Left ventricle myocardium inferior (tissue), 1 donor: ENCODE measurements at places on chromosomes 7 and 10. TPM values are rescaled to one million over a fixed set of nuclear protein-coding genes. Genes with fewer than 3 reads are reported as not detected.

AGAP4 gene
- total RNA-seq: 6.0 TPM

DNAJC12 gene
- 6.1 TPM for total RNA-seq

ZNF727 gene
- 3.1 TPM for total RNA-seq

MARCHF5 gene
- 32.2 TPM for total RNA-seq

CHAT gene
- total RNA-seq: not detected

ZP3 gene
- total RNA-seq: not detected

PAX4 gene
- total RNA-seq: not detected

SUN3 gene
- total RNA-seq: not detected

DNA sequence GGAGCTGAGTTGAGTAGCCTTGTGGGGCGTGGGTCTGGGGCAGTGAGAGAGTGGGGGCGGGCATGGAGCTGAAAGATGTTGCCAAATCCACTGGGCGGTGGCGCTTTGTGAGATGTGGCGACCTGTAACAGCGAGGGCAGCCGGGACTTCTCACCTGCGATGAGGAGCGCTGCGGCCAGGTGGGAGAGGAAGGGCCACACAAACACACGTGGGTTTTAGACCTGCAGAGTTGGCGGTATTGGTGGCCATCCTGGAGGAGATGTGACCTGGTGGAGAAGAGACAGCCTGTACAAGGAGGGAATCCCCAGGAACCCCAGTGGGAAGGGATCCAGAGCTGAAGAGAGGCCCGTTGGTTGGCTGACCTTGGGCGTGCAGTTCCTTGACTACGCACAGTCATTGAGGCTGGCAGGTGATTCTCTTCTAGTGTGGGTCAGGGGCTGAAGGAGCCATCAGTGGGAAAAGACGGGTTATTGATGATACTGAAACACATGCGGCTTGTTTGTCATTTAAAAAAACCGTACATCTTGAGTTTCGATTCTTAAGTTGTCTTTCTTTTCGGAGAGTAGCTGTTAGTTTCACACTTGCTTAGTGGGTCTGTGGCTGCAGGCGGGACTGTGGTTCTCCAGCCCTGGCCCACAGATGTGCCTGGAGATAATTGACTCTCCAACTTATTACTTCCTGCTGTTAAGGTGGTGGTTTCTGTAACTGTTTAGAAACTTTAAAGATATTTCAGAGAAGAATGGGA is 2.4 kb downstream of the CHST12 start:
- H3K27ac ChIP-seq: no peak overlapping the region
- no peak for DNase-seq
- peaks cover 81% of the 10 kb centered on the region for H3K4me1 ChIP-seq
- H3K4me3 ChIP-seq: no peak overlapping the region
- H3K27me3 ChIP-seq: no peaks in the 10 kb centered on the region

DNA sequence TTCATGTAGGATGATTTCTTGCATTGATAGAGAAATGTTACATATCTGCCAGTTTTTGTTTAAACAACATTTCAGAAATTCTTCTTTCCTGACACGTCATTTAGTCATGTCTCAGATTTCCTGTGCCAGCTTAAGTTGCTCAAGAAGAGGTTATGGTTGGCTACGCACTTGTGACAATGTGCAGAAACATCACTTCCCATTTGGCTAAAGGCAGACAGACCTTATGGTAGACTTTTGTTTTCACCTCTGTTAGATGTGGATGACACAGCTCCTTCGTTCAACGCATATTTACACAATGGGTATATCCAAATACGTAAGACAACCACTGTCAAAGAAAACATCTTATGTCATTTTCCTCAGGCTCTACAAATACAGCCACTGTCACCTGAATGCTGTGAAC is 125.8 kb downstream of the DOCK4 start:
- H3K36me3 ChIP-seq: no peaks in the 10 kb centered on the region
- no peak overlapping the region for H3K4me3 ChIP-seq
- H3K27me3 ChIP-seq: no peaks in the 10 kb centered on the region
- H3K4me1 ChIP-seq: peaks cover 65% of the 10 kb centered on the region
- peak overlapping the region; percentile 43 for H3K27ac ChIP-seq

- no peak overlapping the region for H3K27ac ChIP-seq
- peaks cover 27% of the 10 kb centered on the region for H3K4me1 ChIP-seq
- H3K36me3 ChIP-seq: no peaks in the 10 kb centered on the region
- no peaks in the 10 kb centered on the region for H3K27me3 ChIP-seq
Observed at GRCh38 chr7:32535162-32535702, 39.9 kb downstream of the AVL9 start.

GRCh38 chr10:88063861-88064557 is 200.6 kb downstream of the PTEN start:
- H3K4me1 ChIP-seq: peaks cover 53% of the 10 kb centered on the region
- no peak for DNase-seq
- H3K36me3 ChIP-seq: no peaks in the 10 kb centered on the region
- no peaks in the 10 kb centered on the region for H3K27me3 ChIP-seq
- H3K27ac ChIP-seq: peak overlapping the region; percentile 54
- no peak overlapping the region for H3K4me3 ChIP-seq

DNA sequence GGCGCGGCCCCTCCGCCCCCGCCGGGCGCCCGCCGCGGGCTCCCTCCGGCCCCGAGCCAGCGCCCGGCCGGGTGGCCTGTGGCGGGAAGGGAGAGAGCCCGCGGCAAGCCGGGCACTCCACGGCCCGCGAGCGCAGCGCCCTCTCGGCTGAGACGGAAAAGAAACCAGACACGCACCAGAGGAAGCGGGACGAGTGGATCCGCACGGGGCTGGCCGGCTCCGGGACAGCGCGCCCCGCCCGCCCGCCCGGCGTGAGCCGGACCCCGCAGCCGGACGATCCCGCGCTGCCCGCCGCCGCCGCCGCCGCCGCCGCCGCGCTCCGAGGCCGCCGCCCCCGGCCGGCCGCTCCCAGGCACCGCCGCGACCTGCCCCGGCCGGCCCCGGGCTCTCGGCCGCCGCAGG is 300 bp downstream of the ARHGAP21 start:
- peak overlapping the region; percentile 99 for H3K27ac ChIP-seq
- peaks cover 60% of the 10 kb centered on the region for H3K4me1 ChIP-seq
- no peak for DNase-seq
- no peaks in the 10 kb centered on the region for H3K36me3 ChIP-seq
- peak overlapping the region; percentile 93 for H3K4me3 ChIP-seq

- H3K4me3 ChIP-seq: peak overlapping the region; percentile 40
- DNase-seq: no peak
- H3K27me3 ChIP-seq: no peaks in the 10 kb centered on the region
- H3K27ac ChIP-seq: peak overlapping the region; percentile 88
- H3K36me3 ChIP-seq: no peaks in the 10 kb centered on the region
Observed at GRCh38 chr10:13991353-13991752, 339.4 kb downstream of the FRMD4A start.

GRCh38 chr7:114623146-114623545 is 208.5 kb downstream of the FOXP2 start:
- H3K4me1 ChIP-seq: no peaks in the 10 kb centered on the region
- no peaks in the 10 kb centered on the region for H3K27me3 ChIP-seq
- no peak for DNase-seq
- H3K36me3 ChIP-seq: no peaks in the 10 kb centered on the region
- no peak overlapping the region for H3K4me3 ChIP-seq

GRCh38 chr7:5420881-5421713 is 2.5 kb downstream of the TNRC18 start:
- no peaks in the 10 kb centered on the region for H3K27me3 ChIP-seq
- H3K36me3 ChIP-seq: peaks cover 4% of the 10 kb centered on the region
- peaks cover 71% of the 10 kb centered on the region for H3K4me1 ChIP-seq
- DNase-seq: peak; percentile 28

DNA sequence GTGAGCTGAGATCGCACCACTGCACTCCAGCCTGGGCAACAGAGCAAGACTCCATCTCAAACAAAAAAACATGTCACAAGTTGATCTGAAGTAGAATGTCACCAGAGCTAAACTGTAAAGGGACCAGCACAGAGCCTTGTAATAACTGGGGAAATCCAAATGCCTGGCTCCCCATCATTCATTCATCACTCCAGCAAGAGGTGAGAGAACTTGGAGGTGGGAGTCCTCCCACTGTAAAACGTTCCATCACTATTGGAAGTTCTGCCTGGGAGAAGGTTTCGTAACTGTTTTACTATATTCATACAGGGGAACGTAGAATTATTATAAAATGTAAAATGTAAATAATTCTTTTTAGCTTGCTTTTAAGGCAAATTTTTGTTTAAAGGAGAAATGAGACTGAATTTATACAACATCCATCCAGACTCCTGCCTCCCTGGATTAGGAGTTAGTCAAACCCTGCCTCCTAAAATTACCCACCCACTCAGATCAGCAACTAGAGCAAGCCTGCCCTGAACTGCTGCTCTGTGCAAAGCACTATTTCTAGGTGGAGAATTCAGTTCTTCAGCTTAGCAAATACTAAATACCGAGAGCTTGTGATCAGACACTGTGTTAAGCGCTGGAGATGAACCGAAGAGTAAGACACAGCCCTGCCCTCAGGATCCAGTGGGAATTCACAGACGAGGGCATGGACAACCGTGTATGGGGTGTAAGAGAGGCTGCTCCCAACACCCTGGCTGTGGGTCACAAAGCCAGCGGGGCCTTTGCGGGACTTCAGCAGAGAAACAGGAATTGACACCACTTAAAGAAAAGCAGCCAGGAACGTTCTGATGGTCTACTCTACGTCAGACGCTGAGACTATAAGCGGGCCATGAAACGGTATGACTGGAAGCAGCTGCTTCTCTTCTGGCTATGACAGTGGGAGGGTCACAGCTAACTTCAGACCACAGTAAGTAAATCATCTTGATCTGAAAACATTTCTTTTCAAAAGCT is 208.3 kb downstream of the ZMYND11 start:
- no peak for DNase-seq
- H3K27ac ChIP-seq: no peak overlapping the region
- no peak overlapping the region for H3K4me3 ChIP-seq
- peaks cover 75% of the 10 kb centered on the region for H3K36me3 ChIP-seq
- no peaks in the 10 kb centered on the region for H3K27me3 ChIP-seq
- H3K4me1 ChIP-seq: no peaks in the 10 kb centered on the region

- H3K4me3 ChIP-seq: no peak overlapping the region
- H3K4me1 ChIP-seq: peaks cover 20% of the 10 kb centered on the region
- no peaks in the 10 kb centered on the region for H3K27me3 ChIP-seq
- DNase-seq: no peak
- H3K36me3 ChIP-seq: no peaks in the 10 kb centered on the region
Observed at GRCh38 chr10:113945687-113946085, 91.2 kb downstream of the NHLRC2 start.

DNA sequence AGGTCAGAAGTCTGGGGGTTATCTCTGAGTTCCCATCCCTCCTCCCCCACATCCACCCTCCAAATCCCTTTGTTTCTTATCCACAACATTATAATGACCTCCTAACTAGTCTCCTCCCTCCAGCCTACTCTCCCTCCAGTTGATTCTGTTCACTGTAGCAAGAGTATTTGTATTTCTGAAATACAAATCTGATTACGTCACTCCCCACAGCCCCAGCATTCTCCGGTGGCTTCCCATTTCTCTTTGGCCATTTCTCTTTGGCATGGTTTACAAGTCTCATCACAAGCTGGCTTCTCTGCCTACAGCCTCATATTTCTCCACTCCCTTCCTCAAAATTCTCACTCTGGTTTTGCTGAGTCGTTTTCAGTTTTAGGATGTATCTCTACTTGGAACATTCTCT is 24.6 kb upstream of the MRPS33 start:
- no peak for DNase-seq
- no peak overlapping the region for H3K27ac ChIP-seq
- no peaks in the 10 kb centered on the region for H3K27me3 ChIP-seq
- H3K4me3 ChIP-seq: no peak overlapping the region

GRCh38 chr7:51141451-51142003 is 175.1 kb downstream of the COBL start:
- H3K4me3 ChIP-seq: no peak overlapping the region
- DNase-seq: no peak
- H3K27me3 ChIP-seq: no peaks in the 10 kb centered on the region
- peak overlapping the region; percentile 79 for H3K27ac ChIP-seq

GRCh38 chr7:90708841-90709317 is 112.8 kb downstream of the CDK14 start:
- DNase-seq: no peak
- H3K4me3 ChIP-seq: no peak overlapping the region
- H3K4me1 ChIP-seq: peaks cover 41% of the 10 kb centered on the region
- H3K36me3 ChIP-seq: no peaks in the 10 kb centered on the region
- no peaks in the 10 kb centered on the region for H3K27me3 ChIP-seq
- H3K27ac ChIP-seq: no peak overlapping the region

- H3K4me3 ChIP-seq: no peak overlapping the region
- peaks cover 62% of the 10 kb centered on the region for H3K4me1 ChIP-seq
- H3K36me3 ChIP-seq: peaks cover 24% of the 10 kb centered on the region
Observed at GRCh38 chr7:2529161-2530070, 9.8 kb downstream of the LFNG start.

DNA sequence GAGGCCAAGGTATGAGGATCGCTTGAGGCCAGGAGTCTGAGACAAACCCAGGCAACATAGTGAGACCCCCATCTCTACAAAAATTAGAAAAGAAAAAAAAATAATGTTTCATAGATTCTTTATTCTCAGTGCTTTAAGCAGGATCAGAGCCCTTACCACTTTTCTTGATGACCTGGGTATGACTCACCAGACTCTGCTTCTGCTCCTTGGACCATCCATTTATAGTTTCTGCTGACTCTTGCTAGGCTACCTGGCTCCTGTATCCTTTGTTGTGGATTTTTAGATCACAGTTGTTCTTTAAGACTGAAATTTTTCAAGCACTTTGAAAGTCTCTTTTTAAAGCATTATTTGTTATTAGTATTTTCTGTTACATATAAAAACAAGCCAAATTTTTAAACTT is 411.1 kb downstream of the GFRA1 start:
- H3K36me3 ChIP-seq: no peaks in the 10 kb centered on the region
- no peak overlapping the region for H3K4me3 ChIP-seq
- no peak for DNase-seq
- no peak overlapping the region for H3K27ac ChIP-seq
- H3K4me1 ChIP-seq: no peaks in the 10 kb centered on the region
- H3K27me3 ChIP-seq: no peaks in the 10 kb centered on the region

DNA sequence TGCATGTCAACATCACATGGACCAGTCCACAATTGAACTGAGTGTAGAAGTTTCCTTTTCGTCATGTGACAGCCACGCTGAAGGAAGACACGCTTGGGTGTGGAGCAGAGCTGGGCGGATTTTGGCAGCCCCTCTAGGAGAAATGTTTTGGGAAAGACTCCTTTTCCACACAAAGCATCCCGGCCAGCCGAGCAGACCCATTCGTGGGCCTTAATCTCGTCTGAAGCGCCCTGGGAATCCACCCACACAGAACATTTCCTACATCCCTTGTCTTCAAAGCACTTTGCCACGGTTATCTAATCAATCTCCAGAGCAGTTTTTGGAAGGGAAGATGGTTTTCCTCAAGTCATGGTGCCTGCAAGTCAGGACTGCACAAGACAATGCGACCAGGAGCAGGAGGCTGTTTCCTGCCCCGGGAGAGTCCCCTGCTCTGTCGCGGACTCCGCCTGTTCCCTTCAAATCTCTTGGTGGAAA is 8.4 kb upstream of the IFT22 start:
- H3K27me3 ChIP-seq: peaks cover 31% of the 10 kb centered on the region
- peak; percentile 19 for DNase-seq
- H3K27ac ChIP-seq: peak overlapping the region; percentile 62
- no peaks in the 10 kb centered on the region for H3K36me3 ChIP-seq
- H3K4me3 ChIP-seq: no peak overlapping the region
- H3K4me1 ChIP-seq: peaks cover 15% of the 10 kb centered on the region

DNA sequence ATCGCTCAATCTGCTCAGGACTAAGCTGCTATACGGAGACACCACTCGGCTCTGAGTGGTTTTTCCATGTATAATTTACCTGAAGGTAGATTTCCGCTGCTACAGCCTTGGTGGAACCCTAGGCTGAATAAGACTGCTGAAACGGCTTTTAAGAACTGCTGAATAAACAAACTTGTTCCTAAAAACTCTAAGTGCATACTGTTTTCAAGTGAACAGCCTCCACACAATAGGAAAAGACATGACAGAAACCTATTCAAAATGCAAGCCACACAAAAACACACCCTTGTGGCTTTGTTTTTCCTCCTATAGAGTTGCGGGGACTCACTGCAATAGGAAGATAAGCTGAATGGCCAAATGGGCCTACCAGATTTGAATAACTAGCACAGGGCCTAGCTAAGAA is 117.2 kb downstream of the UBE2H start:
- H3K4me3 ChIP-seq: no peak overlapping the region
- peak overlapping the region; percentile 58 for H3K27ac ChIP-seq
- peaks cover 86% of the 10 kb centered on the region for H3K4me1 ChIP-seq
